Endodermal cell (in vitro differentiated cells): ENCODE measurements at places on chromosomes 4 and X. TPM values are rescaled to one million over a fixed set of nuclear protein-coding genes. Genes with fewer than 3 reads are reported as not detected.

DNA sequence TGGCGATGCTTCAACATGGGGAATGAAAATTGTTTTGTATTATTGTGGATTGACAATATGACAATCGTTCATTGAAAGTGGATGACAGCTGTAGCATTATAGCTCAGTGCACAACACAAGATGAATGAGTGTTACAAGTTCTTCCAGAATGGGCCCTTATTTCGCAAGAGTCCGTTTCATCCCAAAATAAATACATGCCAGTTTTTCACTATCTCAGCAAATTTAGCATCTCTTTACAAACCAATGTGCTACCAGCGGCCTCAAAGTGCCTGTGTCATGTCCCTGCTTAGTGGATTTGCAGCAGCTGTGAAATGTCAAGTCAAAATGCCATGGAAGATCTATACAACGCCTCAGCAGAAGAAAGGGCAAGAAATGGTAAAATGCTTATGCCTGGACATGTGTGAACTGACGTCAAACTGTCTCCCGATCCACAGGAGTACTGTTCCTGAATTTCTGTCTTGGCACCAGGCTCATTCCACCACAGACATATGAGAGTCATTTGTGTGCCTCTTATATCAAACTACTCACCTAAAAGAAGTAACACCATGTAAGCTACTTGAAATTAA, 109.6 kb downstream of the MAML3 start:
- DNase-seq: no peak
- H3K27me3 ChIP-seq: no peaks in the 10 kb centered on the region
- no peak overlapping the region for H3K4me3 ChIP-seq
- peaks cover 25% of the 10 kb centered on the region for H3K4me1 ChIP-seq

GRCh38 chrX:22121161-22121560, 89.0 kb downstream of the PHEX start:
- H3K27me3 ChIP-seq: no peaks in the 10 kb centered on the region
- no peaks in the 10 kb centered on the region for H3K36me3 ChIP-seq
- peaks cover 8% of the 10 kb centered on the region for H3K4me1 ChIP-seq
- no peak for DNase-seq

DNA sequence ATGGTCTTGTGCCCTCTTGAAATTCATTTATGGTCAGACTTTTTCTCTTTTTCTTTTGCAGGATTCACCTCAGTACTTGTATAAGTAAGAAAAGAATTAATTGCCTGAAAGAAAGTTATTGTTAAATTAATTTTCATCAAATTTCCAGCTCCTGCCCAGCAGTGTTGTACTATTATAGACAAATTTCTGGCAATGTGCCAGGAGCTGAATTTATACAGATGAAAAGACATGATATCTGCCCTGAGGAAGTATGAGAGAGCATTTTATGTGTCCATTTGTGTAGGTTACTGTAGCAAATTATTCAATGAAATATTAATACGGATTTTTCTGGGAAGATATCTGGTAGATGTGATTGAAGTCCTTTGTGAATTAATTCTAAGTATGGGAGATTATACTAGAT, 2371.5 kb upstream of the TENM3 start:
- DNase-seq: no peak
- no peaks in the 10 kb centered on the region for H3K36me3 ChIP-seq
- H3K4me1 ChIP-seq: no peaks in the 10 kb centered on the region

DNA sequence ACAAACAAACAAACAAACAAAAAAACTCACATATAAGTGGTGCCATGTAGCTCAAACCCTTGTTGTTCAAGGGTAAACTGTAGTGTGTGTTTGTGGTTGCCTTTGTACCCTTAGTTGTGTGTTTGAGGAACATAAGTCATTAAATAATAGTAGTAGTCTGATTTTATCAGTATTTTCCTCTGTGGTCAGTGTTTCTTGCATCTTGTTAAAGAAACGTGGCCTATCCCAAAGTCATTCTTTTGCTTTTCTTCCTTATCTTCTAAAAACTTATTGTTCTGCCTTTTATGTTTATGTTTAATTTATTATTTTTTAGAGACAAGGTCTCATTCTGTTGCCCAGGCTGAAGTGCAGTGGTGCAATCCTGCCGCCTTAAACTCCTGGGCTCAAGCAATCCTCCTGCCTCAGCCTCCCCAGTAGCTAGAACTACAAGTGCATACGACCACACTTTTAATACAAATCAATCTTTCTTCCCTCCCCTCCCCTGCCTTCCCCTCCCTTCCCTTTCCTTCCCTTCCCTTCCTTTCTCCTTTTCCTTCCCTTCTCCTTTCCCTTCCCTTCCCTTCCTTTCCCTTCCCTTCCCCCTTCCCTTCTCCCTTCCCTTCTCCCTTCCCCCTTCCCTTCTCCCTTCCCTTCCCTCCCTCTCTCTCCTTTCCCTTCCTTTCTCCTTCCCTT, 26.4 kb downstream of the PRIMPOL start:
- peaks cover 11% of the 10 kb centered on the region for H3K36me3 ChIP-seq
- no peaks in the 10 kb centered on the region for H3K4me1 ChIP-seq
- no peaks in the 10 kb centered on the region for H3K27me3 ChIP-seq
- no peak for DNase-seq

- no peaks in the 10 kb centered on the region for H3K27me3 ChIP-seq
- H3K27ac ChIP-seq: no peak overlapping the region
- no peaks in the 10 kb centered on the region for H3K4me1 ChIP-seq
- no peak overlapping the region for H3K4me3 ChIP-seq
- DNase-seq: no peak
- H3K36me3 ChIP-seq: no peaks in the 10 kb centered on the region
Measured at GRCh38 chrX:129693354-129693753, 38.6 kb upstream of the APLN start.

GRCh38 chrX:39948582-39948981, 149.2 kb downstream of the BCOR start:
- no peaks in the 10 kb centered on the region for H3K36me3 ChIP-seq
- DNase-seq: peak; percentile 60
- no peak overlapping the region for H3K27ac ChIP-seq
- H3K4me3 ChIP-seq: no peak overlapping the region
- H3K4me1 ChIP-seq: no peaks in the 10 kb centered on the region

GRCh38 chrX:15373976-15374375, 10.2 kb downstream of the VEGFD start:
- H3K36me3 ChIP-seq: no peaks in the 10 kb centered on the region
- H3K4me1 ChIP-seq: no peaks in the 10 kb centered on the region
- H3K27ac ChIP-seq: no peak overlapping the region
- H3K4me3 ChIP-seq: no peak overlapping the region
- no peak for DNase-seq

- no peaks in the 10 kb centered on the region for H3K36me3 ChIP-seq
- H3K4me3 ChIP-seq: peak within 1 kb of the TSS; percentile 90
- no peaks in the 10 kb centered on the region for H3K27me3 ChIP-seq
Measured at GRCh38 chrX:7147978-7148854, at the start of gene PUDP. Gene PUDP (minus strand): TSS chrX:7148153. CDS start chrX:7148113, 40 bp downstream.

LRP2BP gene
- 0.07 and 0.15 TPM in 2 replicates for total RNA-seq

CT45A5 gene
- not detected in 2 replicates for total RNA-seq

TEX11 gene
- 0.68 to 0.76 TPM (median 0.75 TPM) in 3 replicates for total RNA-seq
